ENCODE measurements at places on chromosomes 3 and 15. TPM values are rescaled to one million over a fixed set of nuclear protein-coding genes. Genes with fewer than 3 reads are reported as not detected.

- DNase-seq: no peak
Observed at GRCh38 chr3:73481888-73482287, 142.9 kb downstream of the PDZRN3 start.

DNA sequence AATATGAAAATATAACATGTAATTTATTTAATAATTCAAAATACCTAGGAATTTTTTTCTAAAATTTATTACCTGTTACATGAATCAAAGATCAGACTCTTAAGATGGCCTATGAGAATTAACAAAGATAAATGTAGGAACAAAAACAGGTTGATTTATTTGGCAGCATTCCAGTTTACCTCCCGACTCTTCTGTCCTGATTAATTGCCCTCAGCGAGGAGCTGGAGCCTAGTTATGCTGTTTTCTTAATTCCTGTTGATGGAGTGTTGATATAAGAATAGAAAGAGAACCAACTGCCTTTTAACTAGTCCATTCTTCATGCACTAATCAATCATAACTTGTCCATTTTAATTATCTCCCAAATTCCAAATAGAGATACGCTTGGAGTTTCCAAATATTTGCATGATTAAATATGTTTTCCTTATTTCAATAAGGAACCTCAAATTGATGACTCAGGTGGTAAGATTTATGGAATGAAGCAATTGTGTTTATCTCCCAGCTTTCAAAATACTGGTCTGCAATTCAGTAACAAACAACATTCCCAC, 10.6 kb upstream of the CPB1 start:
- no peak for DNase-seq

The NTRK3 gene
- polyA plus RNA-seq: 0.10 TPM

DNA sequence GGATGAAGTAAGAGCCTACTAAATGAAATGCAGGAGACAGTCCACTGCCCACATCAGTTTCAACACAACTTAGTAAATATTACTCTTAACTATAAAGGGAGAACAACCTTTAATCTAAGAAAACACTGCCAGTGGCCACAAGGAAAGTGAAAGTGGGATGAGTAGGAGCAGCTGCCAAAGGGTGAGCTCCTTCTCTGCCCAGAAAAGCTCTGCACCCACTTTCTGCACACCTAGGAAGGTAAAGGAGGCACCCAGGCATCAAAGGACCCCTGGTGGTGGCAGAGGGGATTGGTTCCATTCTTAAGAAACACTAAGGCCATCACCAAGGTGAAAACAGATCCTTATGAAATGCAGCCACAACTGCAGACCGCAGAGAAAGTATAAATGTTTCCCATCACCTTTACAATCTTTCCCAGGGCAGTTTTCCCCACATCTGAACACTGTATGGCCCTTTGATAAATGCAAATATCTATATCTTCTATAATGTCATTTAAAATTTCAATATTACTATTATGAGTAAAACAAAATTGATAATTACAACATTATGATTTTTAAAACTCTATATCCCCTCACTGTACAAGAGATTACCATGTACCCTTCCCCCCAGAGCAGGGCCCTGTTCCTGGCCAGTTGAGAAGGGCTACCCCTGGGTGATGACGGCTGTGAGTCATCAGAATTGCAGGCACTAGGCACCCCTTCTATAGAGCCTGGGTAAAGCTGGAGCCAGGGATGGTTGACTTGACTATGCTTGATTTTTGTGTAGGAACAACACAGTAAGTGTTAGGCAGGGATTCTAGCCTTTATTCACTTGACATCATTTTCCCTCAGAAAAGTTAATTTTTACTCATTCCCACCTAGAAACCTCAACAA, 92.0 kb downstream of the SNRK start:
- DNase-seq: no peak

- DNase-seq: no peak
Observed at GRCh38 chr3:10581251-10581650, 75.9 kb upstream of the ATP2B2 start.

DNA sequence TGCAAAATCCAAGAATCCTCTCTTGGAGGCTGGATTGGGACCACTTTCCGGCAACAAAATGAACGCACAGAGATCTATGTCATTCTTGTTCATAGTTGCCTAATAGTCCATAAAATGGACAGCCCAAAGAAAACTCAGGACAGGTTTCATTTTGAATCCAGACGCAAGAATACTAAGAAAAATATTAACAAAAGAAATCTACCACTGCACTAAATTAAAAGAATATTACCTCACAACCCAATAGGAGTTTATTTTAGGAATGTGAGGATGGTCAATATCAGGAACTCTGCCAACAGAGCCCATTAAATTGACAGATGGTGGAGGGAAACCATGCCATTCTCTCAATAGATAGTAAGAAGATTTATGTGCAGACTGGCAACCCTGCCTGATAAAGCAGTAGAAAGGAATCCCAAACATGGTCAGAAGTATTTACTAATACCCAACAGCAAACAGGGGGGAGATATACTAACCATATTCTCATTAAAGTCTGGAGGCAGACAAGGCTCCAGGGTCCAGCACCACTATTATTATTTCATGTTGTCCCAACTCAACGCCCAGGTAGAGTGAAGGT, 127.6 kb downstream of the SMAD6 start:
- no peak for DNase-seq

DNA sequence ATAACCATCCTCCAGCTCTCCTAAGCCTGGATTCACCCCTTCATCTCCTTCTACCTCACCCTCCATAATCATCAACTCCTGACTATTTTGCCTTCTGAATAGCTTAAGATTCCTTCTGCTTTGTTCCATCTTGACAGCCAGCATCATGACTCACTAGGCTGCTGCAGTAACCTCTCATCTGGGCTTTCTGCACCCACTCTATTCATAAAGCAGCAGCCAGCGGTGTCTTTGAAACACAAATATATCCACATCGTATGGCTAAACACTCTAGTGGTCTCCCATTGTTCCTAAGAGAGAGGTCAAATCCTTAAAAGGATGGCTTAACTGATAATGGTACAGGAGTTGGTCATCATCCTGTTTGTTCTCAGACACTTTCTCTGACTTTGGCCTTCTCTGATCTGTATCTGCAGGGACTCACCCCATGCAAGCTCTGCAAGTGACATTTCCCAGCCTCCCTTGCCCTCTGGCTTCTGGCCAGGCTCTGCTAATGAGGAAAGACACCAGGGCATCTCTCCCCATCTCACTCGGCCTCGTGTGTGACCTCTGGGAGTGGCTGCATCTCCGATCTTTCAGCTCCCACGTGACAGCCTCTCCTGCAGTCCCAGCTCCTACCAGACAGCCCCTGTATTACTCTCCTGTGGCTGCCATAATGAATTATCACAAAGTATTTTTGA, 6.2 kb downstream of the GRK7 start:
- DNase-seq: no peak

- no peak for DNase-seq
Observed at GRCh38 chr3:70383360-70383831, 71.0 kb upstream of the MDFIC2 start.

The MASP1 gene
- 244 TPM for polyA plus RNA-seq

DNA sequence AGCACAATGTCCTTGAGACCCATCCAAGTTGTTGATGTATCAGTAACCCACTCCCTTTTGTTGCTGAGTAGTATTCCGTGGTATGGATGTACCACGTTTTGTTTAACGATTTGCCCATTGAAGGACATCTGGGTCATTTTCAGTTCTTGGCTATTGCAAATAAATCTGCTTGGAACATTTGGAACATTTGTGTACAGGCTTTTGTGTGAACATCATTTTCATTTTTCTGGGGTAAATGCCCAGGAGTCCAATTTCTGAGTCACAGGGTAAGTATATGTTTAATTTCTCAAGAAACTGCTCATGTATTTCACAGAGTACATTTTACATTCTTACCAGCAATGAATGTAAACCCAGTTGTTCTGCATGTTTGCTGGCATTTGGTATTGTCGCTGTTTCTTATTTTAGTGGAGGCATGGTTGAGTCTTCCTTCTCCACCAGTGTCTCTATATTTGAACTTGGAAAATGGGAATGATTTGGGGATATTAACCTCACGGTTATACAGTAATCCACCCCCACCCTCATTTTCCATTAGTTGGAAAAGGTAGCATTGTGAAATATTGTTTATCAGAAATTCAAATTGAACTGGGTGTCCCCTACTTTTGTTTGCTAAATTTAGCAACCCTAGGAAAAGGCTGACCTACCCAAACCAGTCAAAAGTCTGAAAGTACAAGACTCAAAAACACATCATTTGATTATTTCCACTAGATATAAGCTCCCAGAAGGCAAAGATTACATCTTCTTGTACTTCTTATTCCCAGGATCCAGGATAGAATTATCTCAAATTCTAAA, 30.8 kb downstream of the POMGNT2 start:
- DNase-seq: no peak

GRCh38 chr3:58288011-58288728, 17.9 kb upstream of the RPP14 start:
- DNase-seq: no peak

DNA sequence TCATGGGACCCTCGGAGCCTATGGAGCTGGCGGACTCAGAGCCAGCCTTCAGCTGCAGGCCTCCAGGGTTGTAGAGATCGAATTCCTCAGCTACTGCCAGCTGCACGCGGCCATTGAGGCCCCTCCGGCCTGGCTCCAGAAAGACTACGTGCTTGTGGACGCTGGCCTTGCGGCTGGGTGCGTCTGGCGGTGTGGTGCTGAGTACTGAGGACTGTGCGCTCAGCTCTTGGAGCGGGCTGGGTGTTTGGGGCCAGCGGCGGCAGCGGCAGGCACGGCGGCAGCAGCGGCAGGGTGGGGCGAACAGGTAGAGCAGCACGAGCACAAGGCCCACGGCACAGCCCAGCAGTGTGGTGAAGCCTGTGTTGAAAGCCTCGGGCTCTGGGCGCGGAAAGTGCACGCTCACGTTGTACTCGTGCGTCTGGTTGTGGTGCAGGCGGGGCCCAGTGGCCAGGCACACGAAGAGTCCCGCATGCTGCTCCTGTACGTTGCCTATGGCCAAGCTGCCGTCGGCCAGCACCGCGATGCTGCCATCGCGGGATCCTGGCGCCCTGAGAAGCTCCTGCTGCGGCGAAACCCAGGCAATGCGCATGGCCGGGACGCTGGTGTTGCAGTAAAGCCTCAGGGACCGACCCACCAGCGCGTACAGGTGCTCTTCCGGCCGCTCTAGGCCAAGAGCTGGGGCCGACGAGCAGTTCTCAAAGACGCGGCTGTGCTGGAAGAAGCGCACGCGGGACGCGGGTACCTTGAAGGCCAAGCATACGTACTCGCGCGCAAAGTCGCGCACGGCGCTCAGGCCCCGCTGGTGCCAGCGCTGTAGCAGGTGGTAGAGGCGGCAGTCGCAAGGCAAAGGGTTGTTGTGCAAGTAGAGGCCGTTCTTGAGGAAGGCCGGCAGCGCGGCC, 1.3 kb downstream of the AMIGO3 start:
- DNase-seq: no peak

GRCh38 chr15:53918180-53919079, 59.8 kb upstream of the UNC13C start:
- no peak for DNase-seq

Data from BJ (cell line).